Renal cortical epithelial cell (primary cell): ENCODE measurements at places on chromosomes 16 and 17. TPM values are rescaled to one million over a fixed set of nuclear protein-coding genes. Genes with fewer than 3 reads are reported as not detected.

NAE1 gene
- 81.0 and 110 TPM in 2 replicates for total RNA-seq

ACSM2A gene
- 21.7 TPM in 1 of 2 replicates, not detected in the other for total RNA-seq

NPIPB5 gene
- 20.7 and 154 TPM in 2 replicates for total RNA-seq

KRT20 gene
- not detected in 2 replicates for total RNA-seq

USP43 gene
- 10.3 and 14.1 TPM in 2 replicates for total RNA-seq

ITGAL gene
- total RNA-seq, result not detected in 2 replicates

RHBDL3 gene
- not detected in 2 replicates for total RNA-seq

SHMT1 gene
- 27.6 and 30.3 TPM in 2 replicates for total RNA-seq

BICDL2 gene
- 0.30 and 8.3 TPM in 2 replicates for total RNA-seq

GRCh38 chr17:82303944-82304808 is 13.2 kb downstream of the CD7 start:
- no peak for DNase-seq

GRCh38 chr17:74089869-74090464 is 113.5 kb upstream of the RPL38 start:
- DNase-seq, result peak; percentile 9

DNA sequence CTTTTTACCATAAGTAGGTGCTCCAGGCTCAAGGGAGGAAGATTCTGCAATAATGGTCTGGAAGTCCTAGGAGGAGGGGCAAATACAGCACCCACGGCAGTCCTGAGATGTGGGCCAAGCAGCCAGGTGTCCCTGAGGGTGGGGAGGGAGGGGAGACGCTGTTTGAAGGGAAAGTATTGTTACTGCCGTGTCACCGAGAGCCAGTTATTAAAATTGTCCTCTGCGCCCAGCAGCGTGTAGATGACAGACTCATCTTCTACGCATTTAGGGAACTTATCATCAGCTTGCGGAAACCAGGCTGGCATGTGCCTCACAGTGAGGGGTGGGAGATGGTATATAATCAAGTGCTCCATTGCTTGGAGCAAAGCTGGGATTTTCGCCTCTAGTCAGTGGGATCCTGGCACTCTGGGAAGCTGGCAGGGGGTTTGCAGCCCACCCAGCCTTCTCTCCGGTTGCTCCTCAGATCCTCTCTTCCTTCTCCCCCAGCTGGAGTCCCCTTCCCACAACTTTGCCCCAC is 104.6 kb downstream of the OR1D5 start:
- no peak for DNase-seq

- no peak for DNase-seq
These were observed 20.2 kb upstream of the NCBP3 start for GRCh38 chr17:3866276-3866675.

- no peak for DNase-seq
These were observed 10.2 kb downstream of the MARCHF10 start for GRCh38 chr17:62797959-62798358.

GRCh38 chr16:47370536-47370935 is 90.3 kb downstream of the ITFG1 start:
- DNase-seq, result no peak

DNA sequence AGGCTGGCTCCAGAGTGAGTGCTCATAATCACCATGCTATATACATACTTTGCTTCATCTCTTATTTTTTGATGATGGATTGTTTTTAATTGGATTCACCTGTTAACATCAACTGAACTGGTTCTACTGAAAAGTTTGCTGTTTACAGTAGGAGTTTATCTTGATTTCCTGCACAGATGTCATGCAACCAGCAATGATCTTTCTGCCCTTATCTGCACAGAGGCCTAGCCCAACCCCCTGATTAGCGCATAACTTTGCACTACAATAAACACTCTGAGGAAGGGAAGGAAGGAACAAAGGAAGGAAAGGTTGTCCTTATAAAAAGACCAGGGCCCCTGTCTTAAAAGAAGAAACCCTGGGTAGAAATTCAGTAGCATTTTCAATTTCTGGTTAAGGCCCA is 152.9 kb downstream of the RGS9 start:
- DNase-seq, result no peak

- DNase-seq, result peak; percentile 10
These were observed 36.1 kb upstream of the ZC3H18 start for GRCh38 chr16:88533932-88534637.

DNA sequence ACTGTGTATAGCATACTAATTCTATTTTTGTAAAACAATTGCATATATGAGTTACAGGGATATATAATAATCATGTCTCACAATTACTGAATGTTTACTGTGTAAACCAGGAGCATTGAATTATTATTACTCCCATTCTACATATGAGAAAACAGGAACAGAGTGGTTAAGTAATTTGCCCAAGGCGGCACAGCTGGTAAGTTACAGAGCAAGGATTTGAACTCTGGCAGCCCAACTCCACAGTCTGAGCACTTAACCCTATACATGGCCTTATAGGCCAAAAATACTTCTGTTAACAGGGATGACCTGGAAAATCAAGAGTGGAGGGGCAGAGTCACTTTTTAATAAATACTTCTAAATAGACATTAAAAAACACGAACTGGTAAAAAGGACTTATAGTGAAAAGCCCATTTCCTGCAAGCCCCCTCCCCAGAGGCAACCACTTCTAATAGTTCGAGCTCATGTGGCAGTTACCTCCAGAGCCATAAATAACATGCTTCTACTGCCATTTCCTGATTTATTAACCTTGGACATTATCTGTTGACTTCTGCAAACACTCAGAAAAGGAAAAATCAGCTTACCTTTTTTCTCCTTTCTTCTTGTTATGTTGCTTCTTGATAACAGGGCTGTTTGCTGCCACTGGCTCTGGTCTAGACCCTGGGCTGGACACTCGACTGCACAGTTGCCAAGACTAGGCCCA is 22.1 kb upstream of the ADGRG1 start:
- no peak for DNase-seq

- no peak for DNase-seq
These were observed 20.5 kb downstream of the GRB7 start for GRCh38 chr17:39757931-39758873.

DNA sequence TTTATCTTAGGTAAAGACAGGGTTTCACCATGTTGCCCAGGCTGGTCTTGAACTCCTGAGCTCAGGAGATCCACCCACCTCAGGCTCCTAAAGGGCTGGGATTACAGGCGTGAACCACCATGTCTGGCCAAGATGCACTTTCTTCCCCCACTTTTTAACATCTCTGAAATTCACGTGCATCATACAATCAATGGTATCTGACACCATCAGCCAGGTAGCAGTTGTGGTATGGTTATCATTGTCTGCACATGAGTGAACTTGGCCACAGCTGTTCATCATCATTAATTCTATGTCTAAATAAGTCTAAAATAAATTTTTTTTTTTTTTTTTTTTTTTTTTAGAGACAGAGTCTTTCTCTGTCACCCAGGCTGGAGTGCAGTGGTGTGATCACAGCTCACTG is 34.2 kb upstream of the MYLK3 start:
- DNase-seq, result no peak

DNA sequence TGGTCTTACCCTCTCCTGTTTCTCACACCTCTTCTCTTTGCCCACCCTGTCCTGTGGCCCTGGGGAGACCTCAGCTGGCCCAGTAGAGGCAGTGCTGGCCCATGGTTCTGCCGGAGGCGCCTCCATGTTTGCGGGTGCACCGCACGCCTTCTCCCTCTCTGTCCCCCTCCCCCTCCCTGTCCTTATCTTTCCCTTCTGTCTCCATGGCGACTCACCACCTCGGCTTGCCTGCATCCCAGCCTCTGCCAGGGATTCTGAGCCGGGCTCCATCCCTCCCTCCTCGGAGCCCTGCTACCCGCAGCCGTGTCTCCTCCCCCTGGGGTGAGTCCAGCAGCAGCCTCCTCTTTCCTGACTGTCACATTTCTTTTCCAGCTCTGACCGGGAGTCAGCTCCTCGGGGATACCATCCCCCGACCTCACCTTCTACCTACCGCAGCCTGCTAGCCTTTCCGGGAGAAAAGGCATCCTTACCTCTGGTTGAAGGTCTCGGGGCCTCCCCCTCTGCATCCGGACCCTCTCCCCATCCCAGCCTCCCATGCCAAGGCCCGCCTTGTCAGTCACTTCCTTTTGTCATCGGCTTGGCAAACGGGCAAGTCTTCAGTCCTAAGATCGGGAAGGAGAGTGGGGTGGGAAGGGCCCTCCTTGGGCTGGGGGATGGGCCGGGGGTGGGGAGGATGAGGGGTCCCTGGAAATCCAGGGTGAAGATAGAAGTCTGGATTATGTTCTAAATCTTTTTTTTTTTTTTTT is at the start of gene RNF112:
RNF112 (plus strand) TSS at position 358 of the 746 bp plus-strand sequence; CDS start at position 535, 177 bp downstream.
- DNase-seq, result no peak

- no peak for DNase-seq
These were observed 34.5 kb downstream of the USP22 start for GRCh38 chr17:21008160-21008915.

DNA sequence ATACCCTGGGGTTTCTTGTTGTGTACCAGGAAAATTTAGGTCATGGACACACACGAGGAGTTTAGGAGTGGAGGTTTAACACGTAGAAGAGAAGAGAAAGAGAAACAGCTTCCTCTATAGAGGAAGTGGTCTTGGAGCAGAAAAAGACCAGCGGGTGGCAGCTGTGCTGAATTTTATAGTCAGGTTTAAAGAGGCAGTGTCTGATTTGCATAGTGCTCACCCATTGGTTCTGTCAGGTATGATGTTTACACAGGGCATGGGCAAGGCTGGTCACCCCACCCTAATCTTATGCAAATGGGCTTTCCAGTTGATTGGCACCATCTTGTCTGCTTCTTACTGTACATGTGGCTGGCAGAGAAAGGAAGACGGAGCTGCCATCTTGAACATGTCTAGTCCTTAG is 309.0 kb downstream of the CDH13 start:
- DNase-seq, result no peak

DNA sequence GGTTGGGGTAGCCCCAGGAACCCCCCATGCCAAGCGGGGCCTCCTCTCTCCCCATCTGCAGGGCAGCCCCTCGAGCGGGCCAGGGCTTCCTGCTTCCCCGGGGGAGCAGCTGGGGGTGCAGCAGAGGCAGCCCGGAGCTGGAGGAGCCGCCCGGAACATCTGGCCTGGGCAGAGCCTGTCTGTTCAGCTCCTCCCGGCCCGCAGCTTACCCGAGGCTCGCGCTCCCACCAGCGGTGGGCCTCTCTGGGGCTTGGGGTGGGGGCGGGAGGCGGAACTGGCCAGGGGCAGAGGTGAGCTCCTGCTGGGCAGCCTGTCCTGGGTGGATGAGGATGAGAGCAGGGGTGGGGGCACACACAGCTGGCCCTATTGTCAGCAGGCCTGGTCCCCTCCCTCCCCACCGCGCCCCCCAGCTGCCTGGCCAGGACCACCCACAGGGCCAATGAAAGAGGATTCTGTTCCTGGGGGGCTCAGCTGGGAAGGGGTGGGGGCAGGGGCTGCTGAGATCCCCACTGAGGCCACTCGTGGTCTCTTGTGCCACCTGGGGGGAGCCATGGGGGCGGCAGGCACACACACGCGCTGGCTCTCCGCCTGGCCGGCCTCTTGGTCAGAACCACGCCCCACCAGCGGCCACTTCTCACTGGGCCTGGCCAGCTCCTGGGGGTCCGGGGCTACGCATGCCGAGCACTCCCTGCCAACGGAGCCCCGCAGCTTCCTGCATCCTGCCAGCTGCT is 34.7 kb downstream of the BAHCC1 start:
- no peak for DNase-seq

DNA sequence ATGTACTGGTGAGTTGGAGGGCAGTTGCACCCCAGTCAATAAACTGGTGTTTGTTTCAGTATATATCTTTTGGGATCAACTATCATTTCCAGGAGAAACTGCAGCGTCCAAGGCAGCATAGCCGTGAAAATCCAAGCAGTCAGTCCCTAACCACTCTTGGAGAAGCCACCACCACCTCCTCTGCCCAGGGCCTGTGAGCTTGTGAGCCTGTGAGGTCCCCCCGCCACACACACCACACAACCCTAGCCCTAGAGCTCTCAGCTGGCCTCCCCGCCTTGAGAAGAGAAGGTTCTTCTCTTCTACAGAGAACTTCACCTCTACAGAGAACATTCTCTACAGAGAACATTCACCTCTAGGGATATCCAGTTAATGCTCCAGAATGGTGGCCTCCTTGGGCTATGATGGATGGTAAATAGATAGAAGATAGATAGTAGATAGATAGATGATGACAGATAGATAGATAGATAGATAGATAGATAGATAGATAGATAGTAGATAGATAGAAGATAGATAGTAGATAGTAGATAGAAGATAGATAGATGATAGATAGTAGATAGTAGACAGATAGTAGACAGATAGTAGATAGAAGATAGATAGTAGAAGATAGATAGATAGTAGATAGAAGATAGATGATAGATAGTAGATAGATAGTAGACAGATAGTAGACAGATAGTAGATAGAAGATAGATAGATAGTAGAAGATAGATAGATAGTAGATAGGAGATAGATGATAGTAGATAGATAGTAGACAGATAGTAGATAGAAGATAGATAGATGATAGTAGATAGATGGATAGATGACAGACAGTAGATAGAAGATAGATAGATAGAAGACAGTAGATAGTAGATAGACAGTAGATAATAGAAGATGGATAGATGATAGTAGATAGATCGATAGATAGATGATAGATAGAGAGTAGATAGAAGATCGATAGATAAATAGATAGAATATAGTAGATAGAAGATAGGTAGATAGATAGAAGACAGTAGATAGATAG is 13.7 kb downstream of the ALOX15B start:
- DNase-seq, result no peak

DNA sequence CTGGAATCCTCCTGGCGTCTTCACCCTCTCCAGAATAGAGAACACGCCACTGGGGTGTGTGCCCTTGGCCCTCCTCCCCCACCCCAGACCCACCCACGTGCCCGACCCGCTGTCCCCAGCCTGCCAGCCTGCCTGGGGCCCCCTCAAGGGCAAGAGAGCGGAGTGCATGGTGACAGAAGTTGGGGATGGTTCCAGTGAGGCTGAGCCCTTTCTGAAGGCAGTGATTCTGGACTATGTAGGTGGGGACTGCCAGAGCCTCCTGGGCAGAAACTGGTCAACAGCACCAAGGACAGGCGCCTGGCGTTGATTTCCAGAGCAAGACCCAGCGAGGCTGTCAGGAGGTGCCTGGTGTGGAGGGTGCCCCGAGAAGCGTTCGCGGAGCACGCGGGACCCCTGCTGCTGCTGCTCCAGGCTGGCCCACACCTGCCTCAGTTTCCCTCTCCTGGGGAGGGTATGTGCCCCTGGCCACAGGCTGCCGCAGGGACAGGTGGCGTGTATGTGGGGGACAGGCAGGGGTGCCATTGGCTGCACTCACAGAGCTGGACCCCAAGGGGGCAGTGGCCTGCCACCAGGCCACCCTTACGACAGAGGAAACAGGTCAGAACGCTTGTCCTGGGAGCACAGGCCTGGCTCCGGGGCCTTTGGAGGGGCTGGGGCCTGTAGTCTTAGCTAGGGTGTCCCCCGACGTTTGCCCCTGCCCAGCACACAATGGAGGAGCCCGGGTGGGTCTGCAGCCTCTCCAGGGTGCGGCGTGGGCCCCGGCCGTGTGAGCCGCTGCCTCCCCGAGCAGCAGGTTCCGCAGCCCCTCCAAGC is 1.2 kb downstream of the SSTR5 start:
- DNase-seq, result no peak

- DNase-seq, result no peak
These were observed 31.9 kb downstream of the MYO18A start for GRCh38 chr17:29148257-29148789.

GRCh38 chr16:85846461-85846860 is 47.0 kb downstream of the COX4I1 start:
- no peak for DNase-seq

GRCh38 chr16:86026916-86027315 is 128.0 kb downstream of the IRF8 start:
- no peak for DNase-seq
